Common myeloid progenitor, CD34-positive (primary cell): ENCODE measurements at places on chromosomes 16 and 17.

- DNase-seq: no peak
Observed at GRCh38 chr16:29986231-29986630, 9.2 kb downstream of the HIRIP3 start.

GRCh38 chr17:66076546-66077190 lies 115.3 kb downstream of the CEP112 start:
- DNase-seq: no peak

GRCh38 chr16:22147853-22148252 lies 14.5 kb upstream of the SDR42E2 start:
- DNase-seq: no peak

- DNase-seq: no peak
Observed at GRCh38 chr17:55319933-55320593, 55.3 kb downstream of the HLF start.

GRCh38 chr16:50360779-50361178 lies 8.0 kb downstream of the BRD7 start:
- no peak for DNase-seq

DNA sequence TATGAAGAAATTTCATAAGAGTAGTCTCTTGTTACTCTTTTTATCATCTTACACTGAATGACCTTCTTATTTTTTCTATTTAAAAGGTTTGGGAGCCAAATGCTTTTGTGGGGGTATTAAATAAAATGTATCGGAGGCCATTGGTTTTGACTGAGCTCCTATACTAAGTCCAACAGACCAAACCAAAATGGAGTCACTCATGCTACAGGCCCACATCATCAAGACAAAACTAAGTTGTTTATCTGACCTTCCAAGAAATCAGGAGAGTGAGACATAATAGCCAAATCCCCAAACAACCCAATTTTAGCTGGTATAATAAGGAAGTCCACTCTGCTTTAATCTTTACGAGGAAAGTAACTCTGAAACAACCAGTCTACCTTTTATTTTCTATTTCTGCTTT lies 48.1 kb upstream of the ALOX12 start:
- no peak for DNase-seq

DNA sequence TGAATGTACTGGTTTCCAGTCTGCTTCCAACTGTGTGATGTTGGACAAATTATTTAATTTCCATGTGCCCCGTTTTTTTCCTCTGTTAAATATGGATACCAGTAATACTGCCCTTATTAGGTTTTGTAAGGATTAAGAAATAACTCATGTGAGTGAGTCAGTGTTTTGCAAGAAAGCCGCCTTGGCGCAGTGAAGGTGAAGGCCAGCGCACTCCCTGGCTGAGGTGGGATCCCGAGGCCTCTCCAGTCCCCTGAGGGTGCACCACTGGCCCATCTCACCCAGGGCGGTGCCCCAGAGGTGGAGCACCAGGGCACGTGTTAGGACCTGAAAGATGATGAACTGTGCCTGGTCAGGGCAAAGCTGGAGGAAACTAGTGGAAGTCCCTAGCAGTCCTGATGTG lies 43.5 kb downstream of the PHKB start:
- no peak for DNase-seq

- no peak for DNase-seq
Observed at GRCh38 chr16:1108299-1109252, 12.5 kb upstream of the C1QTNF8 start.

- no peak for DNase-seq
Observed at GRCh38 chr17:68349157-68349556, 57.9 kb downstream of the ARSG start.

GRCh38 chr16:69351309-69352027 lies at the start of gene TMED6:
TMED6 (minus strand) TSS chr16:69351786; CDS start chr16:69351753, 33 bp downstream.
- no peak for DNase-seq

GRCh38 chr16:89801800-89802199 lies 14.6 kb downstream of the FANCA start:
- DNase-seq: no peak

GRCh38 chr17:62101515-62101914 lies 36.4 kb upstream of the MED13 start:
- no peak for DNase-seq

- DNase-seq: no peak
Observed at GRCh38 chr16:87057211-87057881, 259.8 kb downstream of the C16orf95 start.

GRCh38 chr17:34434052-34434451 lies 71.0 kb upstream of the CCL1 start:
- DNase-seq: peak; percentile 48

GRCh38 chr16:6629110-6629509 lies 703.5 kb upstream of the RBFOX1 start:
- DNase-seq: no peak

DNA sequence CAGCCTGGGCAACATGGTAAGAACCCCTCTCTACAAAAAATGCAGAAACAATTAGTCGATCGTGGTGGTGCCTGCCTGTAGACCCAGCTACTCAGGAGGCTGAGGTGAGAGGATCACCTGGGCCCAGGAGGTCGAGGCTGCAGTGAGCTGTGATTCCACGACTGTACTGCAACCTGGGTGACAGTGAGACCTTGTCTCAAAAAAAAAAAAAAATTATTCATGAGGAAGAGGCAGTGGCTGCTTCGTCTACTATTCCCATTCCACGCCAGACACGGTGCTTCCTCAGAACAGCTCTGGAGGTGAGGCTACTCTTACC lies 52.2 kb upstream of the GSE1 start:
- DNase-seq: no peak

GRCh38 chr16:64406770-64407181 lies 715.1 kb downstream of the CDH11 start:
- no peak for DNase-seq

DNA sequence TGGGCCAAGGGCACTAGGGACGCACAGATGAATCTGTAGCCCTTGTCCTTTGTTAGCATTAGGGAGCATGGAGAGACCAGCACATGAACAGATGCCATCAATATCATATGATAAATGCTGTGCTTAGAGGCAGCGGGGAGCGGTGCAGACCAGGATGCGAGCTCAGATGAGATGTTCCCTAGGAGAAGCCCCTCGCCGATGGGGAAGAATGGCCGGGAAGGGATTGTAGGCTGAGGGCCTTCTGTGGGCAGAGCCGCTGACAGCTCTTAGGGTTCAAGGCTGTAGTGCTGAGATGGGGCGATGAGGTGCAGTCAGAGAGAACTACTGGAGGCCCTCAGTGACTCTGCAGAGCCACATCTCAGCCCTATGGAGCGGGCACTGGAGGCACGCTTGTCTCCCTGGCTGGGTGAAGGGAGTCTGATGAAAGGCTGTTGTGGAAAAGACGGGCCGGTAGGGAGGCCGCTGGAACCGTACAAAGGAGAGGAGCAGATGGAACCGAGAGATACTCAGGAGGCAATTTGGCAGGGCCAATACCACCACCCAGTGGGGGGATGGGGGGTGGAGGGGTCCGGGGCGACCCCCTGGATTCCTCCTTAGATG lies 66.3 kb upstream of the ENDOV start:
- no peak for DNase-seq

DNA sequence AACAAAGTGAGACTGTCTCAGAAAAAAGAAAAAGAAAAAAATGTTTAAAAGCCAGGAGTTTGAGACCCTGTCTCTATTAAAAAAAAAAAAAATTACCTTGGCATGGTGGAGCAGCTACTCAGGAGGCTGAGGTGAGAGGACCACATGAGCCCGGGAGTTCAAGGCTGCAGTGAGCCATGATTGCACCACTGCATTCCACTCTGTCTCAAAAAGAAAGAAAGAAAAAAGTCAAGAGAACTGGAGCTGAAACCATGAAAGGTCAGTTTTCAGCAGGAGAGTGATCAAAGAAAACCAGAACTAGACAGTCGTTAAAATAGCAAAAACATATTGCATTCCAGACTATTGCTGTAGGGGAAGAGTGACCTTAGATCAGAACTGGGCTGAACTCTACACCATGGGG lies 8.8 kb downstream of the QPRT start:
- DNase-seq: no peak

DNA sequence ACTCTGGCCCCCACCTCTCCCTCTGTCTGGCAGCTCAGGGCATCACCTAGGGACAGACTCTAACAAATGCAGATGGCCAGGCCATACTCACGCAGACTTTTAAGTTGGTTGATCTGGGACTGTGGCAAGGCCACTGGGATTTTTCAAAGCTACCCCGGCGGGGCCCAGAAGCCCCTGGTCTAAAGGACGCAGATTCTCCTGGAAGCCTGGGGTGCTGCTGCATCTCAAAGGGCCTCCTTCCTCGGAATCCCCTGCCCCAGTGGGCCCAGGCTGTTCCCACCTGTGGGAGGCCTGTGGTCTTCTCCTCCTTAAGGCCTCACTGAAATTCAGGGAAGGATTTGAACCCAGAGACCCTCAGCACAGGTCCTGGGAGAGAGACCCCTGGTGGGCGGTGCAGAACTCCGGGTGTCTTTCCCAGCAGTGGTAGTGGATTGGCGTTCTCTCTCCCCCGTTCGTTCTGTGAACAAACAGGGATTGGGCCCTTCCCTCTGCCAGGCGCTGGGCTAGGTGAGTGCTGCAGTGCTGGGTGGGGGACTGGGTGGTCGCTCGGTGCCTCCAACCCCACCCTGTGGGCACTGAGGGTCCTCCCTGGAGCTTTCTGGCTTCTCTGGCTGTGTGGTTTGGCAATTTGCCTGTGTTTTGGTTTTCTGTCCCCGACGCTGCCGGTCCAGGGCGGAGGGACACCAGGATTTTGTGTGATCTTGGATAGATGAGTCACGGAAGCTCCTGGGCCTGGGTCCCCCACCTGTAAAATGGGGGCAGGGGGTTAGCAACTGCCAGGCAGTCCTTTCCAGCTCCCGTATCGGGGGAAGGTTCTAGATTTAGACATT lies 160.5 kb upstream of the GSE1 start:
- peak; percentile 64 for DNase-seq

DNA sequence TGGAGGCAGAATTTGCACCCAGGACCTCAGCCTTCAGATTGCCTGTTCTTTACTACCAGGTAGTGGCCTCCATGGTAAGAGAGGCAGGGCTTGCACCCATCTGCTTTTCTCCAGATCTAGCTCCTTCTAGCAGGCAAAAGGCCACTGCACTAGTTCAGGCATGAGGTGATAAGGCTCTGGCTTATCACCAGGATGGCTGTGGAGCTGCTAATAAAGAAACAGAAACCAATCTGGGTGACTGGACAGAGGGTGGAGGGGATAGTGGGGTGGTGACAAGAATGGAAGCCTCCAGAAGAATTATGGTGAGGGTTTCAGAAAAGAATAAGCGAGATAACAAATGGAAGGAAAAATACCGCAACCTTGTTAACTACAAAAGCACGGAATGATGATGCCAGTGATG lies 15.5 kb upstream of the SUPT4H1 start:
- DNase-seq: peak; percentile 36

GRCh38 chr16:63714876-63715275 lies 1407.0 kb downstream of the CDH11 start:
- no peak for DNase-seq

GRCh38 chr16:4407543-4408322 lies 8.7 kb downstream of the CORO7 start:
- DNase-seq: no peak

DNA sequence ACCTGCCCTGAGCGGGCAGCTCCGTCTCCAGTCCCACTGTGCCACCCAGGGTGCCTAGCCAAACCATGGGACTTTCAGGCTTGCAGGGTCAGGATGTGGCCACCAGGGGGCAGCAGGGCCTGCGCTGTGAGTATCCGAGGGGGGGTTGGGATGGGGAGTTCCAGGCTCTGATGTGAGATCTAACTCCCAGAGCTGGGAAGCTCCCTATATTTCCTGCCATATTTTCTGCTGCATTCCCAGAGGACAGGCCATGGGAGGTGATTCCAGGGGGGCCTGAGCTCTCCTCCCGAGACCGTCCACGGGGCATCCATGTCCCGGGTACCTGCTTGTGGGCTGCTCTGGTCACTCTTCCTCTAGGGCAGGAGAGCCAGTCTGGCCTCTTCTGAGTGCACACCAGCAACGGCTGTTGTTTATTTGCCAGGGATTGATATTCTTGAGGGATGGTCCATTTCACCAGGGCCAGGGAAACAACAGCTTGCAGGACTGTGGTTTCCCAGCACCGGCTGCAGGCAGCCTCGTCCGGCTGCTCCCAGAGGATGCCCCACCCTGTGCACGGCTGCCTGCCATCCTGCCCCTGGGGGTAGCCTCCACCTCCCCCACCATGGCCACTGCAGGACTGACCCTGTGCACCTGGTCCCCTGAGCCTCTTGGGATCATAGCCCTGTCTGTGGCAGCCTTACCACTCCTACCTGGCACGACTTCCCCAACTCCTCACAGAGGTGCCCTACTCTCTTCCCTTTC lies 1.2 kb downstream of the GPR142 start:
- DNase-seq: peak; percentile 56

DNA sequence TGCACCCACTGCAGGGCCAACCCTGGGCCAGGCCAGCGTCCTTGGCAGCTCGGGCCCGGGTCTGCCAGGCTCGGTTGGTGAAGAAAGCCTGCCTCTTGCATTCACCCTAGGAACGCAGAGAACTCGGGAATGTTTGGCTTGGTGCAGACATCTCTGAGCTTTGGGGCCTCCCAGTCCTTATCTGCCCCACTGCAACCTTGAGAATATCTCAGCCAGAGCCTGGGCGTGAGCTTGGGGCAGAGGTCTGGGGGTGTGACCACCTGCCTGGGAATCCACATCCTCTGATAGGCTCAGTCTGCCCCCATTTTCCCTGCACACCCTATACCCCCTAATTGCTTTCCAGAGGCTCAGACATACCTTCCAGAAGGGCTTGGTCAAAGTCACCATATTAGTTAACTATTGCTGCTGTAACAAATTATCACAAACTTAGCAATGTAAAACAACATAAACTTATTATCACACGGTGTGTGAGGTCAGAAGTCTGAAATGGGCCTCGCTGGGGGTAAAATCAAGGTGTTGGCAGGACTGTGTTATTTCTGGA lies 30.7 kb upstream of the ZNF423 start:
- no peak for DNase-seq

DNA sequence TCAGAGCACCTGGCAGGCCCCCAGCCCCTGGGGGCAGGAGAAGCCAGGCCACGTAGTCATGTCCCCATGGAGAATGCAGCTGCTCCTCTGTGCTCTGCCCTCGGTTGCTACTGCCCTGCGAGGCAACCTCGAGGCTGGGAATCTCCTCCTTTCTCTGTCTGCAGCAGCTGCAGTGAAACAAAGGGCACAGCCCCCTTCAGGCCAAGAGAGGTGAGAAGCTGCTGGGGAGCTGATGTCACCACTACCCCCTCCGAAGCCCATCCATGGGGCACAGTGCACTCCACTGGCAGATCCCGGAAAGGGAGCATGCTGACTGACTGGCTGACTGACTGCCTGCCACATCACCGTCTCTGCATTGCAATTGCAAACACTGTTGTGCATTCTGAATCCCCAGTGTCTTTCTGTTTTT lies 103.7 kb downstream of the GRIN2A start:
- DNase-seq: no peak

DNA sequence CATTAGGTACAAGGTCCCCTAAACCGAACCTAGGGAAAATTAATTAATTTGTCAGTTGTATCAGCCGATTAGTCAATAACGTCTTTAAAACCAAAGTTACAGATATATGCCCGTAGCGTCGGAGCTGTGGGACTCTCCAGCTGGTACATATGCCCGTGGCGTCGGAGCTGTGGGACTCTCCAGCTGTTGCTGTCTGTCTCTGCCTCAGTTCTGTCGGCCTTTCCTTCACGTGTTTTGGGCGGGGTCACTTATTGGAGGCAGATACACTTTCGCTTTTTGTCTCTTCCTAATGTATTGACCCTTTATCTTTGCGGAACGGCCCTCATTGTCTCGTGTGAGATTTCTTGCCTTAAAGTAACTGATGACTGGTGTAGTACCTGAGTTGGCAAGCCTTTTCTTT lies 62.0 kb upstream of the ZNF750 start:
- DNase-seq: no peak
